IPS-NIHi11 (cell line): ENCODE measurements at places on chromosomes 11 and 22.

- peak; percentile 95 for DNase-seq
Measured at GRCh38 chr11:64358907-64359711, at the start of gene RPS6KA4. Gene RPS6KA4, plus strand, starts transcription at chr11:64359162. Its CDS starts 74 bp downstream, at chr11:64359236.

DNA sequence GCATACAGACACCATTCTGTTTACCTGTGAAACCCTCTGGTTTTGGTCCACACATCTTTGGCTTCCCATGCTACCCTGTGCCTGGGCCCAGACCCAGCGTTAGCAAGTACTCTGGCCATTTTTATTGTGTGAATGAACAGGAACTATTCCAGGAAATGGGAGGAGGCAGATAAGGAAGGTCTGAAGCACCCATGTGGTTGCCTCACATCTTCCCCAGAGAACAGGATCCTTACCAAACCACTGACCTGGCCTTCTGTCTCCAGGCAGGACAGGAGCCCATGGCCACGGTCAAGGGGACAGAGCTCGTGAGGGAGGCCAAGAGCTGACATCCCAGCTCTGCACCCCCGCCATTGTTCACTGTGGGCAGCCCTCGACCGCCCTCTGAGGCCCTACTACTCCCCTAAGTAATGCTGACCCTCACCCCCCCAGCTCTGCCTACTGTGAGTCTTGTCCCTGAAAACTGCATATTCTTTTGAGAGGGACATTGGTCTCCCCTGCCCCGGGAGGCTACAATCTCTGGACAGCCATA lies 97.7 kb upstream of the TP53I11 start:
- DNase-seq, result no peak

DNA sequence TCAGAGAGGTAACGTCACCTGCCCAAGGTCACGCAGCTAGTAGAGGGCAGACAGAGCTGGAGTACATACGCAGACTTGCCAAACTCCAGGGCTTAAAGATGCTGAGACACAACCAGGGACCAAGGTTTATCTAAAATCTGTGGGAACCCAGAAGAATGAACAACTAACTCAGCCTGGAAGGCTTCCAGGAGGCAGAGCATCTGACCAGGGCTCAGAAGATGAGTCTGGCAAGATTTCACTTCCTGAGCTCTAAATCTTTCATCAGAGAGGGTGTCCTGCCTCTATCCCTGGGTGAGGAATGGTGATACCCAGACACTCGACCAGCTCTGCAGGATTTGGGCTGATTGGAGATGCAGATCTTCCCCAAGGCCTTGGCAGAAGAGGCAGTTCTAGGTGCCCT lies 9.1 kb downstream of the GAL3ST1 start:
- no peak for DNase-seq

DNA sequence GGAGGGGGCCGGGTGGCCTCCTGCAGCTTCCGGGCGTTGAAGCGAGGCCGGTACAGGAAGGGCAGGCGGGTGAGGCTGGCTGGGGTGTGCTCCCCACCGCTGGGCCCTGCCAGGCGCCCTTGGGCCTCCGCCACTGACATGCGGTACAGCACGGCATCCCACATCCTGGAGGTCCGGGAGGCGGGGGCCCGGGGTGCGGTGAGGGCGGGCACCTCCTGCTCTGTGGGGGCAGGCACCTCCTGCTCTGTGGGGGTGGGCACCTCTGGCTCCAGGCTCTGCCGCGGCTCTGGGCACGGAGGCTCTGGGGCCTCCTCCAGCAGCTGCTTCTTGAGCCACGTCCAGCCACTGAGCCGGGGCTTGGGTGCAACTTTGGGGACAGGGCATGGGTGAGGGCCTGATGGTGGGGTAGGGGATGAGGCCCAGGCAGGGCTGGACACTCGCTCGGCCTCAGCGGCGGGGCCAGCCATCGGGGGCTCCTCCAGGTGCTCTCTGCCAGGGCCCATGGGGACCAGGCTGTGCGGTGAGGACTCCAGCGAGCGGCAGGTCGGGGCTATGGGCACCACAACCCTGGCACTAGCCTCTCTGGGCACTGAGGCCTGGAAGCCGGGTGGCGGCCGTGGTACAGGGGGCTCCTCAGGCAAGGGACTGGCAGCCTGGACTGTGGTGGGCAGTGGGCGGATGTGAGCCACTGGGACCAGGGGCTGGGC lies 2.3 kb downstream of the PRR33 start:
- DNase-seq, result peak; percentile 24

DNA sequence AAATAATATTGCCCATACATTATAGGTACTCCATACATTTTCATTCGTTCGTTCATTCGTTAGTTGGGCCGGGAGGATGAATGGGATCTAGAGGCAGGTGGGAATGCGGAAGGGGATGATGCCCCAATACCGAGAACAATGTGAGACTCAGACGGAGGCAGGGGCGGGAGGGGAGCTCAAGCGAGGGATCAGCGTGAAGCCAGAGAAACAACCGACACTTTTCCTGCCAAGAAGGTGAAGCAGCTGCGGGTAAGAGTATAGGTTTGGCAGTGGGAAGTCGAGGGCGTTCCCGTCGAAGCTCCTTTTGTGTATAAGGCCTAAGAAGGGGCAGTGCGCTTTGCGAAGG lies 1.1 kb upstream of the ARHGEF17 start:
- peak; percentile 61 for DNase-seq

DNA sequence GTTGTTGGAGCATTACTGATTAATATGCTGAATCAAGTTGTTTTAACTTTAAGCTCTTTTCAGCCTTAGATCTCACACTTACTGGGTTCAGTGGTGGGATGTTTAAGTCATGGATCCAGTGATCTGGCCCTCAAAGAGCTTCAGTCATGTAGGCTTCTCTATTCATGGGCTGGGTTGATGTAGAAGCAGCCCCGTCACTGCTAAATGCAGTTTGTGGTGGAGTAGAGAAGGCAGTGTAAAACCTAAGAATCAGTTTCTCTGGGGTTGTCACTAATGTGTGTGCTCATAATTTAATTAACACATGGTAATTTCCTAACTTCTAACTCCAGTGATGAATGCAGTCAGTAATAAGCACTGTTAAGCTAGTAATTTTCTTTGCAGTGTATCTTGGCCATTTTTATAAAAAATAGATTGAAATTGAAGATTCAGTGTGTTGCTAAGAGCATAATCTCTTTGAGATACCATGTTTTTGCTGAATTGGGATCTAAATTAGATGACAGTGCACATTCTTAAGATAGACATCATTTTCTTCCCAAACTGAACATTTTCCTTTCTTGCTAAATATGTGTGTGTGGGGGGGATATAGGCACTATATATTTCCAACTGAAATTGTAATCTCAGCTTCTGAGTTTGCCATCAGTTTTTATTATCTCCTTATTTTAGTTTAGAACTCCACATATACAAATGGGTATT lies 9.0 kb downstream of the SPCS2 start:
- no peak for DNase-seq
